AML-193 (cell line): ENCODE measurements at places on chromosomes 1 and 21.

DNA sequence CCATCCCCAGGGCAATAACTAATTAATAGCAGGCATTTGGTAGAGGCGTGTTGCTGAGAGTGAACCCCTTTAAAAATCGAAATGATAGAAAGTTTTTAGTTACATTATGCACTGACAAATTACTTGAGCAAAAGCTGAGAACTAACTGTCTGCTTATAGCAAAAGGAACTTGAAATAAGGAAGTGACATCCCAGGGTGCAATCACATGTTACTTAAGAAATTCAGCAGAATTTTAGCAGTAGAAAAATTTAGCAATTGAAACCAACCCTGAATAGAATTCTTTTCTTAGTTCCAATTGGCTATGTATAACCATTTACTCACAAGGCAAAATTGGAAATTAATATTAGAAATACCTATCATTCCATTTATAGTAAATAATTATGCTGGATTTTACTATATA lies 139.5 kb upstream of the SAMSN1 start:
- DNase-seq, result peak; percentile 93

DNA sequence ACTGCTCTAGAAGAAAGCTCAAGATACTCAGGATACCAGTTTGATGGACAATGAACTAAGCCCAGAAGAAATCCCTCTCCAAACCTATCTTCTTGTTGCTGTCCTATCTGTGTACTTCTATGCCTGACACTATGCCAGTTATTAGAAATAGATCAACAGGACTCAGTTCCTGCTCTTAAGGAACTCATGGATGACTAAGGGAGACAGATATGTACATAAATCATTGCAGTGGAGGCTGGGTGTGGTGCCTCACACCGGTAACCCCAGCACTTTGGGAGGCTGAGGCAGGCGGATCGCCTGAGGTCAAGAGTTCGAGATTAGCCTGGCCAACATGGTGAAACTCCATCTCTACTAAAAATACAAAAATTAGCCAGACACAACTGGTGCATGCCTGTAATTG lies 42.4 kb upstream of the AK4 start:
- no peak for DNase-seq

DNA sequence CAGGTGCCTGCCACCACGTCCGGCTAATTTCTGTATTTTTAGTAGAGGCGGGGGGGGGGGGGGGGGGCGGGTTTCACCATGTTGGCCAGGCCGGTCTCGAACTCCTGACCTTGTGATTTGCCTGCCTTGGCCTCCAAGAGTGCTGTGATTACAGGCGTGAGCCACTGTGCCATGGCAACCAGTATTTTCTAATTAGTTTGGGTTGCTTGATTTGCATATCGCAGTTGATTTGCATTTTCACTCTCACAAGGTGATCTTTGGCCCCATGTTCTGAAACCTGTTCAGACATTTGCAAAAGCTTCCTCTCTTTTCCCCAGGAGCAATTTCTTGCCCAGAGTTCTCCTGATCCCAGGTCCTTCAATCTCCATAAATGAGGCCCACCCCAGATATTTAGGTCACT lies 1.7 kb downstream of the TOR3A start:
- DNase-seq, result no peak

DNA sequence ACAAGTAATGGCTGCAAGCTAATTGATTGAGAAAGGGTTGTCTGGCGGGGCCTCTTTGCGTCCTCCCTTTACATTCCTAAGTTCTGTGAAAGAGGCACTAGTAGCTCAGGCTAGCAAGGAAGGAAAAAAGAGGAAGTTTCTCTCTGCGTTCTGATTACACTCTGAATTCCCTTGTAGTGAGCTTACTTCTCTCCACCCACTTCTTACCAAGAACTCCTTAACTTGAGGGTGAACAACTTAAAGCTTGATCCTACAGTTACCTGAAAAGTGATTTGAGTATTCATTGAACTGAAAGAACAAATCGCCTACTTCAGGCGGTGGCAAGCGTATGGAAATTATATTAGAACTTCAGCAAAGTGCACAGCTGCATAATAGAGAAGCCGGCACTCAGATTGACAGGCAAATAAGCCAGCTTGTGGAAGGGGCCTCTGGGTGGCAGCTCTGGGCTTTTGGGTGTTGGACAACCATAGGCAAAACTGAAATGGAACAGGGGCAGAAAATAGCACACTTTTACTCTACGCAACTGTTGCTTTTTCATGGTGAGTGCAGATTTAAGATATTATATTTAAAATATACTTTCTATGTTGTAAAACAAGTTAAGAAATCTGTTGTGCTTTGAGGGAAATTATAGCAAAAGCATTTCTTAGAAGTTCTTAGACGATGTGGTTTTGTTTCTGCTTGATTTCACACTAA lies 464.5 kb downstream of the USP25 start:
- DNase-seq, result peak; percentile 2

- no peak for DNase-seq
Measured at GRCh38 chr1:26070296-26070962, 3.0 kb upstream of the TRIM63 start.

GRCh38 chr21:42594616-42595282 lies 58.7 kb upstream of the PDE9A start:
- DNase-seq, result no peak

DNA sequence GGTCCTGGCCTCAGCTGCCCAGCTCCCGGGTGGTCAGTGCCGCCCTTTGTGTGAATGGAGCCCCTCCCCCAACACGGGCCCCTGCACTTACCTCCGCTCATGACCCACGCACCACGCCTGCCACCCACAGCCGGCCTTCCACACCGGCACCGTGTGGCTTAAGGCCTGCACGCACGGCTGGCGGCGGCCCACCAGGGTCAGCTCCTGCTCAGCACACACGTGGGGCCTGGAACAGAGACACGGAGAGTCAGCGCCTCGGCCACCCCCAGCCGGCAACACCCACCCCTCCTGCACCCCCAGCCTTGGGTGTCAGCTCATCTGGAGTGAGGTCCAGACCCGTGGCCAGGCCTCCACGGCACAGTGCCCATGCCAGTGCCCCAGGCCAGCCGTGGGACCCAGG lies 8.9 kb downstream of the MEGF6 start:
- no peak for DNase-seq

DNA sequence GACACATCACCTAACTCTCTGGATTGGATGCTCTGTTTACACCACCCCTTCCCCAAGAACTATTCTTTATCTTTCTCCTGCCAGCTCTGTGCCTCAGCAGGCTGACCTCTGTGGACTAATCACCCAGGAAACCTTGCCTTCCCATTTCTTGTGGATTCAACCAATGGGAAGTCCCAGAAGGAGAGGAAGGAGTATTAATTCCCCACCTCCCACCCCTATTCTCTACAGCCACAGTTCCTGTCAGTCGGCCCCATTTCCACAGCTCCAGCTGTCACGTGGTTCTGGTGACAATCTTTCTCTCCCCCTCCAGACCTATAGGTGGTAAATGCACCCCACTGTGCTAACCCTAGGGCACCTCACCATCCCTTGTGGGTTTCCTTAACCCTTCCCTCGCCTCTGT lies 46.8 kb upstream of the SSBP3 start:
- DNase-seq, result no peak

DNA sequence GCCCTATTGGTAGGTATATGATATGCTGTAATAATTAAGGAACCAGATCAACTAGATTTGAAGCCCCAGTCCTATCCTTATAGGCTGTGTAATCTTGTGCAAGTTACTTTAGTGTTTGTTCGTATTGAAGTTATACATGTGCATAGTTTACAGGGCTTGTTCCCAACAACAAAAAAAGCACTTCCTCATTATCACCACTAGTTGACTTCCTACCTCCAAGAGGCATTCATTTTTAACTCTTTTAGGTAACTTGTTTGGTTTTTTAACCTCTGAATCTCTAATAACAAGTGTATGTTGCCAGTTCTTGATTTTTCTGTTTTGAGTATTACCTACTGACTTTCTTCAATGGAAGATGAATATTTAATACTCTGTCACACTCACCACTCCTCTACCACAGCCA lies 71.9 kb downstream of the ST3GAL3 start:
- DNase-seq, result peak; percentile 44

DNA sequence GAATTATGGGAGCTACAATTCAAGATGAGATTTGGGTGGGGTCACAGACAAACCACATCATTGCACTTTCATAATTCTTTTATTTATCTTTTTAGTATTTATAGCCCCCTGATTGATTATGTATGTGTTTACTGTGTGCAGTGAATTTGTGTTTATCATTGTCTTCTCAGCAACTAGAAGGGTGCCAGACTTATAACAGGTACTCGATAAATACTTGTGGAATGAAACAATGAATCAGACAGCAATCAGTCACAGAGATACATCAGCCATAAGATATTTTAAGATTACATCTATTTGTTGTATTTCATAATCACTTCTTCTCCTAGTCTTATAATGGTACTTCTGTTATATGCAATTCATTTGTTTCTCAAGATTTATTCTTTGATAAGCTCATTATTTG lies 273.2 kb downstream of the PTPRC start:
- no peak for DNase-seq

DNA sequence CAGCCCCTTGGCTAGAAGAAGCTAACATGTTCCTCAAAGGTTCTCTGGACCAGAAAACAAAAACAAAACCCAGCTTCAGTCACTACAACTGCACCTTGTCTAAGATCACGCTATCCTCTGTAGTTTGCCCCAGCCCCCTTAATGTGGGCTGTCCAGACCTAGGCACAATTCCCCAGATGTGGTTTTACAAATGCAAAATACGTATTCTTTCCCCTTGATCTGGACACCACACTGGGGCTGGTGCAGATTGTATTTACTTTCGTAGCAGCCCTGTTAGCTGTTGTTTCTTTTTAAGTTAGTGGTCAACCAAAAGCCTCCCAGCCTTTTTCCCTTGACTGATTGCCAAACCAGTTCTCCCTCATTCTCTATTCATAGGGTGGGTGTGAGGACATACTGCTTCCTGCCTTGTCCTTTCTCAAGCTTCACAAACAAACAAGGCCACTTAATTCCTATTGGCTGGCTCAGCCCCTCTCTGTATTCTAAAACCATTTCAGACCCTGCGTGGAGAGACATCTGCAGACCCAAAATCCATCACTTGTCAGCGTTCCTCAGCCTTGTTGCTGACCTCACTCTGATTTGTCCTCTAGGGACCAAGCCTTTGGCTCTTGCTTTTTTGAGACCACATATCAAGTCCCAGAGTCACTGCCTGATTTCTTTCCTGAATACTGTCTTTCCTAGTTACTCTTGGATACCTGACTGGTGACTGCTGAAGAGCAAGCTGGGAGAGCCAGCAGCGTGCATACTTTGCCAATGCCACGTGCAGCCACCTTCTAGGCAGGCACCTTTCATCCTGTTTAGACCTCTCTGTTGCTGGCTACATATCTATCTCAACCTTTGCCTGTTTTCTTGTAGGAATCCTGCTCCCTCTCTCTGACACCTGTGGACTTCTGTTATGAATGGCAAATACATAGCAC lies 96.4 kb upstream of the RAB3GAP2 start:
- no peak for DNase-seq

GRCh38 chr1:107842241-107842640 lies 122.7 kb downstream of the VAV3 start:
- DNase-seq, result no peak

DNA sequence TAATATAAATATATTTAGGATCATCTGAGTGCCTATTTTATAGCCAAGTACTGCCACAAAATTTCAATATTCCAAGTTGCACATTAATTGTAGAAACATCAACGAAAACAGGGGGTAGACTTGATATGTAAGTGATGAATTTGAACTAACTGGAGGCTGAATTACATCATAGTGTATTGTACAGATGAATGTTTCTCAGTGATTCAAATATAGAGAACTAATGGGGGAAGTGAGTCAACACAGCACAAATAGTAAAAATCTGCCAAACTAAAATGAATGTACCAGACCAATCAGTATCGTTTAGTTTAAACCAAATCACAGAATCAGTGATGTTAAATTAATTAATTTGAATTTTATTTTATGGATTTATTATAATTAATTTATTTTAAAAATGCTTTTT lies 42.8 kb downstream of the RTCA start:
- DNase-seq, result peak; percentile 12

DNA sequence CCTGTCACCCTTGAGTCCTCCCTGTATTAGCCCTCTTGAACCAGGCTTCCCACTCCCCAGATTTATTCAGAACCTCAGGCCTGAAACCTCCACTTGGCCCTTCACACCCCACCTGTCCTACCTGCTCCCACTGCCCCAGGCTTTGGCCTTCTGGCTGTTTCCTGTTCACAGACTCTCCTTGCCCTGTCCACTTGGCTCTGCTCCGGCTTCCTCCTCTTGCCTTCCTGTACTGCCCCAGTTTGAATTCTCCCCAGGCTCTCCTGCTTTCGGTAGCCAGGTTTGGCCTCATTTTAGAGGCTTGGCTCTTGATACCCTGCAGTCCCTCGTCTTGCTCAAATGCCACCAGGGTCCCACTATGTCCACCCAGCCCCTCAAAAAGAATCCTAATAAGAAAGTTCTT lies 385.2 kb downstream of the KCNH1 start:
- DNase-seq, result no peak

DNA sequence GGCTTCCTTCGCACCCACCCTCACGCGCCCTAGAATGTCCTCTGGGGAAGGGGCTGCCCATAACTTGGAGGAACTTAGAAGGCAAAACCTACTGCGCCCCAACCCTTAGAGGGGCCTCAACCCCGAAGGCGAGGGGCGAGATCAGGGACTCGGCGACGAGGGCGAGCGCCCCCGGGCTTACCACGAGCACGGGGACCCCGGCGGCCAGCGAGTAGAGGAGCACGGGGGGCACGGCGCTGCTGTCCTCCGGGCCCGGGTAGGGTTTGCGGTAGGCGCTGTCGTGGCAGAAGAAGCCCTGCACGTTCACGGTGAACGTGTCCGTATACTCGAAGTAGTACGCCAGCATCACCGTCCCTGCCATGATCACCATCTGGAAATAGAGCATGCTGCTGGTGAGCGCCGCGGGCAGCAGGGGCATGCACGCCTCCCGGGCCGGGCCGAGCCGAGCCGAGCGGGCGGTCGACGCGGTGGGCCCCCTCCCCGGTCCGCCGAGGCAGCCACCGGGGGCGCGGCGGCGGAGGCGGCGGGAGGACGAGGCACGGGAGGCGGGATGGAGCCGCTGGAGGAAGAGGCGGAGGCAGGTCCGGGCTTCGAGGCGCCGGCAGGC lies 304 bp downstream of the PLPPR5 start:
- no peak for DNase-seq

DNA sequence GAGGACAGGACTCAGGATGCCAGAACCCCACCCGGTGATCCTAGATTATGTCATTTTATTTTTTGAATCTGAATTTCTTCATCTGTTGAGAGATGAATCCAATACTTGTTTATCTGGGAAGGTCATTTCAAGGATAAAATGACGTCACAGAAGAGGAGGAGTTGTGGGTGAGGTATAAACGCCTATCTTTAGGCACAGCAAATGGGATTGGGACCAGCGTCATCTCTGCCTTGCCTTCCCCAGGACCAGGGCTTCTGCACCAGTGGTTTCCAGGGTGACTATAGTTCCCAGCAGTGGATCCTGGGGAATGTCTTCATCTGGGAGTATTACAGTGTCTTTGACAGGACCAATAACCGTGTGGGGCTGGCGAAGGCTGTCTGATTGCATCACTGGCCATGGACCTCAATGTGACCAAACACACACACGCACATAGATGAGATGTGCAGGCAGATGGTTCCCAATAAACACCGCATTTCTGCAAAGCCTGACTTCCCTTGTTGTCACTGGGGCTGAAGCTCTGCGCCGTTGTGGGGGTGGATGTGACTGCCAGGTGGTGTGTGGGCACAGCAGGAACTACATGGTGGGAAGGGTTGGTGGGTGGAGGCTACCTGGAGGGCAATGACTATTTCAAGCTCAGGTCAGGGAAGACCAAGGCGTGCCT lies 28.1 kb downstream of the KCNA10 start:
- no peak for DNase-seq

- DNase-seq, result no peak
Measured at GRCh38 chr1:205301842-205302588, 19.5 kb downstream of the NUAK2 start.

GRCh38 chr1:28108001-28108400 lies 19.6 kb upstream of the EYA3 start:
- DNase-seq, result no peak

GRCh38 chr21:36022427-36023091 lies 37.8 kb downstream of the SETD4 start:
- no peak for DNase-seq
